Fibroblast of skin of left biceps (primary cell): ENCODE measurements at places on chromosomes 16 and 17.

GRCh38 chr17:13590441-13590840, 11.3 kb downstream of the HS3ST3A1 start:
- DNase-seq = no peak

DNA sequence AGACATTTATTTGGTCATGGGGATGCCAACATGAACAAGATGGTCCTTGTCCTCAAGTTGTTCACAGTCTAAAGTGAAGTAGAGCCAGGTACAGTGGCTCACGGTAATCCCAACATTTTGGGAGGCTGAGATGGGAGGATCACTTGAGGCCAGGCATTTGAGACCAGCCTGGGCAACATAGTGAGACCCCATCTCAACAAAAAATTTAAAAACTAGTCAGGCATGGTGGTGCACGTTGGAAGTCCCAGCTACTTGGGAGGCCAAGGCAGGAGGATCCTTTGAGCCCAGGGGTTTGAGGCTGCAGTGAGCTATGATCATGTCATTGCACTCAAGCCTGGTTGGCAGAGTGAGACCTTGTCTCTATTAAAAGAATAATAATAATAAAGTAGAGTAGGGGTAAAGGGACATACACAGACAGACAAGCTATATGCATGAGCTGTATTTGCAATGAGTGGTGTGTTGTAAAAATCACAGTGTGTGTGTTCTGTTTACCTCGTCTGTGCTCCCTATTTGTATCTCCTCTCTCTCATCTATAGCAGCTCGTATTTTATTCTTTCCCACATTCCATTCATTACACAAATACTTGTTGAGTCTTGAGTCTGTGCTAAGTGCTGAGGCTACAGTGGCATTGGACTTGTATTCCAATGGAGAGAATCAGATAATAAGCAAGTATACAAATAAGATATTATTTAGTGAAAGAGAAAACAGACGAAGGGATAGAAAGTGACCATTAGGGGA, 73.9 kb upstream of the DHX40 start:
- DNase-seq = no peak

- DNase-seq = no peak
These were observed 32.7 kb downstream of the ARHGAP23 start for GRCh38 chr17:38460716-38461630.

GRCh38 chr16:58451265-58451689, 48.7 kb upstream of the NDRG4 start:
- DNase-seq = no peak

GRCh38 chr16:11675561-11676511, 7.6 kb downstream of the SNN start:
- DNase-seq = no peak

DNA sequence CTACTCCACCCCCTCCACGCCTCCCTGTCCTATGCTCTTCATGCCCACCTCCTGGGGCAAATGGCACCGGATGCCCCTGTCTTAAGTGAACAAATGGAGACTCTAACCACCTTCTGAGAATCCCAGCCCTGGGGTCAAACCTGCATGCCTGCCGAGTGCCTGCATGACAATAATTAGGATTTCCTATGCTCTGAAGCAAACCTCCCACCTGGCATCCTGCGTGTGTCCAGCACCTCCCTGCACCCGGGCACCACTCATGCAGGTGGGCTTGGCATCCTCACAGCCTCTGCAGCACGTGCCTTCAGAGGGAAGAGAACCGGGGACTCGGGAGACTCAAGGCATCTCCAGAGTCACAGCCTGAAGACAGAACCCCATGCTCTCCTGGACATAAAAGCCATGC, 11.2 kb upstream of the KIFC3 start:
- no peak for DNase-seq

- no peak for DNase-seq
These were observed 3.6 kb upstream of the CBX4 start for GRCh38 chr17:79842656-79843473.

DNA sequence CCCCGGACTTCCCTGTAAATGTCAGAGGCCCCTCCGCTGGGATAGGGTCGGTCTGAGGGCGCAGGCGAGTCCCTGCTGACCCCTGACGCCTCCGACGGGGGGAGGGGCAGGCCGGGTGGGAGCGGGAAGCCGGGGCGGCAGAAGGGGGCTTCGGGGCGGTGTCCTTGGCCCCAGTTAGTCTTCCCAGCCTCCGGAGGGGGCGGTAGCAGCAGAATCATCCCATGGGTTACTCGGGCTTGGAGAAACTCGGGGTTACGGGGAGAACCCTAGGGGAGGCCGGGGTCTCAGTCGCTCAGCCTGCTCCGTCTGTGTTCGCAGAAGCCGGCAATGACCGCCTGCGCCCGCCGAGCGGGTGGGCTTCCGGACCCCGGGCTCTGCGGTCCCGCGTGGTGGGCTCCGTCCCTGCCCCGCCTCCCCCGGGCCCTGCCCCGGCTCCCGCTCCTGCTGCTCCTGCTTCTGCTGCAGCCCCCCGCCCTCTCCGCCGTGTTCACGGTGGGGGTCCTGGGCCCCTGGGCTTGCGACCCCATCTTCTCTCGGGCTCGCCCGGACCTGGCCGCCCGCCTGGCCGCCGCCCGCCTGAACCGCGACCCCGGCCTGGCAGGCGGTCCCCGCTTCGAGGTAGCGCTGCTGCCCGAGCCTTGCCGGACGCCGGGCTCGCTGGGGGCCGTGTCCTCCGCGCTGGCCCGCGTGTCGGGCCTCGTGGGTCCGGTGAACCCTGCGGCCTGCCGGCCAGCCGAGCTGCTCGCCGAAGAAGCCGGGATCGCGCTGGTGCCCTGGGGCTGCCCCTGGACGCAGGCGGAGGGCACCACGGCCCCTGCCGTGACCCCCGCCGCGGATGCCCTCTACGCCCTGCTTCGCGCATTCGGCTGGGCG, 542 bp downstream of the GUCY2D start:
- DNase-seq = no peak

DNA sequence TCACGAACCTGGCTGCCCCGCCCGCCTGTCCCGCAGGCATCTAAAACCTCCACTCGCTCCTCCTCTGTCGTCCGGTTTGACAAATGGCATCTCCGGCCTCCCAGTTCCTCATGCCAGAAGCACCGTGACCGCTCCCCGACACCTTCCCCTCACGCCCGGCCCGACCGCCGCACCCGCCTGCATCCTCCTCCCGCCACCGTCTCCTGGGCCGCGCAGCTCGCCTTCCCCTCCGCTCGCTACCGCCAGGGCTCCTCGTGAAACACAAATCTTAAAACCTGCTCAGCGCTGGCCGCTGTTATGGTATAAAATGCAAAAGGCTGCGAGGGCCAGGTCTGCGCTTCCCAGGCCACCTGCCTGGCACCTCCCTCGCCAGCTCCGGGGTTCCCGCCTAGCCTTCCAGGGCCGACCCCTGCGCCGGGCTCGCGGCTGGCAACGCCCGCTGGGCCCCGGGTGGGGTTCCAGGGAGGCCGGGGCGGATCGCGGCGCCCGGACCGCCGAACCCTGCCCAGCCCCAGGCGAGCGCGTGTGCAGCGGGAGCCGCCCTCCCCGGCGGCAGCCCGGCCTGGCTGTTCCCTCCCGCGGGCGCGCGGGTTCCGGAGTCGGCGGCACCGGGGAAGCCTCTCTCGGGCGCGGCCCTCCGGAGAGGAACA, 488 bp downstream of the SPSB3 start:
- no peak for DNase-seq

- DNase-seq = no peak
These were observed 515.0 kb upstream of the SALL1 start for GRCh38 chr16:51666074-51666473.

- peak; percentile 70 for DNase-seq
These were observed 2.5 kb upstream of the GSE1 start for GRCh38 chr16:85610446-85611193.

- DNase-seq = no peak
These were observed 23.6 kb downstream of the NTN1 start for GRCh38 chr17:9044772-9045463.

DNA sequence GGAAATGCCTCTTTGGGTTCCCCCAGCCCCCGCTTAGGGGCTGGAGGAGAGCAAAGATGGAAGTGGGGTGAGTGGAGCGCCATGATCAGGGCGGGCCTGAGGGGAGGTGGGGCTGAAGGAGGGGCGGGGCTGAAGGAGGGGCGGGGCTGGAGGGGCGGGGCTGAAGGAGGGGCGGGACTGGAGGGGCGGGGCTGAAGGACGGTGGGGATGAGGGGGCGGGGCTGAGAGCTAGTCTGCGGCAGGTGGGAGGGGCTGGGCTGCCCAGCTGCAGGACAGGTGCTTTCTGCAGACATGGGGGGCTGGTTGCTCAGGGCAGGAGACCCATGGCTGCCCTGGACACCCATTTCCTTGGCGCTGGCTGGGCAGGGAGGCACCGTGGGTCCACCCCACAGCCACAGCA, 39.1 kb upstream of the PABPN1L start:
- DNase-seq = no peak

DNA sequence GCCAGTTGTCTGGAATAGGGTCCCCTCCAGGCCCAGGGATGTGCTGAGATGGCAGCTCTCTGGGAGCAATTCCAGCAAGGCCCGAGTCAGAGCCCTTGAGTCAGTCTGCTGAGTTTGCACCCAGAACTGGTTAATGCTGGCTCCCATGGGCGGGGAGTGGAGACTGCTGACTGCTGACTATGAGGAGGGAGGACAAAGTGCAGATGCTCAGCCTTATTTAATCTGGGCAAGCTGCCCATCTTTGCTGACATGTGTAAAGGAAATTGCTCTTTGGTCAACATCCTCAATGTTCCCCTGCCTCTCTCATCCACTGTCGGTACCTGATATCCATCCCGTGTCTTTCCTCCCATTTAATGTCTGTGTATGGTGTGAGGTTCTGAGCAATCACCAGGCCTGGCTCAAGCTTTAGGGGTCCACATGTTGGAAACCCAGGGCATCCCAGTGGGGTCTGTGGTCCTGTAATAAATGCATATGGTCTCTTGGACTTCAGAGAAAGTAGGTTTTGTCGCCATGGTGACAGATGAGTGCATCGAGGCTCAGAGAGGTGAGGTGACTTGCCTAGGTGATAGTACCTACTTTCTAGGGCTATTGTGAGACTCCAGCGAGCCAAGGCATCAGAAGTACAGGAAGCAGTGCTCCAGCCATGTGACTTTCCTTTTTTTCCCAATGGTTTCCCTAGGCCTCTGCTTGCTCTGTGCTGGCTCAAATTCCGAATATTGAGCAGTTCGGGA, 20.0 kb upstream of the RNF135 start:
- DNase-seq = peak; percentile 32

DNA sequence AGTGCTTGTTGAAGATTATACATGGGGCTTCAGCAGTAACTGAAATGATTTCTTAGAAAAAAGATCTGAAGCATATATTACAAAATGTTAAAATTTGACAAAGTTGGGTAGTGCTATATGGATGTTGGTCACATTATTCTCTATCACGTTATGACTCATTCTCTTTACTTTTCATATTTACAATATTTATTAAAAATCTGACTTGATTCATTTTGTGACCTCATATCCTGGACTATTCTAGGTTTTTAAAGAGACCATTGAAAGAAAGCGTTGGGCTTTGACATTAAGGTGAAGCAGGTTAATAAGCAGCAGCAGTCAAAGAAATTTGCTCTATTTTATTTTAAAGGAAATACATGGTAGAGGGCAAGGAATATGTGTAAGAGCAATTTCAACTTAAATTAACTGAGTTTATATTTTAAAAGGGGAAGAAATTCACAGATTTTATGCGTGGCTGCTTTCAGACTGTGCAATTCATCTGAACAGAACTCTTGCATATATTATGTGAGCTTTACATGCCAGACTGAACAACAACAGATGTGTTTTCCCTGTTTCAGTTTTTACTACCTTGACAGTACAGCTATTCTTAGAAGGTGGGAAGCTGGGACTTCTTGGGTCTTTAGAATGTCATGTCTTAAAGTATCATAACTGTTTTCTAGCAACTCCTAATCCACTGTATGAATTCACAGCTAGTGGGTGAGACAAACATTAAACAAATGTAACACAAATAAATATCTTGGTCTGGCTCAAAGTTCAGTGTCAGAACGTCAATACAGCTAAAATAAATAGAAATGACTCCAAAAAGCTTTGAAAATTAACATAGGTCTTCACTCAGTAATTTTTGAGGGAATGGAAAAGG, 10.4 kb upstream of the FAM20A start:
- DNase-seq = no peak

GRCh38 chr16:8963010-8963820, 491 bp downstream of the USP7 start:
- DNase-seq = no peak

DNA sequence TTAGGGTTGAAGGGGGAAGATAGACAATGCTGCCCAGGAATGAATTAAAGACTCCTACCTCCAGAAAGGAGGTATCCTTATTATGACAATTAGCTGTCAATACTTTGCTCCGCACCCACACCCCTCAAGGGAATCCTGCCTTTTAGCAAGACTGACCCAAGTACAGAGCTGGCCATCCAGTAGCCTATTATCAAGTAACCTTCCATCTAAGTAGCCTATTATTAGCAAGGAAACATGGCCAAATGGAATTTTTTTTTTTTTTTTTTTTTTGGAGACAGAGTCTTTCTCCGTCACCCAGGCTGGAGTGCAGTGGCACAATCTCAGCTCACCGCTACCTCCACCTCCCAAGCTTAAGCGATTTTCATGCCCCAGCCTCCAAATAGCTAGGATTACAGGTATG, 161.3 kb downstream of the PMP22 start:
- no peak for DNase-seq

GRCh38 chr17:55478971-55479370, 32.3 kb downstream of the SMIM36 start:
- no peak for DNase-seq

GRCh38 chr17:7111784-7112509, 2.7 kb downstream of the ASGR2 start:
- DNase-seq = no peak

GRCh38 chr17:48597528-48597777, 3.9 kb upstream of the HOXB5 start:
- DNase-seq = no peak

GRCh38 chr16:25030420-25031131, 15.4 kb upstream of the ARHGAP17 start:
- DNase-seq = no peak

- DNase-seq = no peak
These were observed 12.5 kb downstream of the SLC22A31 start for GRCh38 chr16:89187770-89188392.

- DNase-seq = no peak
These were observed at the start of gene PGAP6 for GRCh38 chr16:381789-382717. Gene PGAP6, minus strand, starts transcription at chr16:381978. Its CDS starts 157 bp downstream, at chr16:381821.

- no peak for DNase-seq
These were observed 7.1 kb downstream of the ASPA start for GRCh38 chr17:3482852-3483251.

DNA sequence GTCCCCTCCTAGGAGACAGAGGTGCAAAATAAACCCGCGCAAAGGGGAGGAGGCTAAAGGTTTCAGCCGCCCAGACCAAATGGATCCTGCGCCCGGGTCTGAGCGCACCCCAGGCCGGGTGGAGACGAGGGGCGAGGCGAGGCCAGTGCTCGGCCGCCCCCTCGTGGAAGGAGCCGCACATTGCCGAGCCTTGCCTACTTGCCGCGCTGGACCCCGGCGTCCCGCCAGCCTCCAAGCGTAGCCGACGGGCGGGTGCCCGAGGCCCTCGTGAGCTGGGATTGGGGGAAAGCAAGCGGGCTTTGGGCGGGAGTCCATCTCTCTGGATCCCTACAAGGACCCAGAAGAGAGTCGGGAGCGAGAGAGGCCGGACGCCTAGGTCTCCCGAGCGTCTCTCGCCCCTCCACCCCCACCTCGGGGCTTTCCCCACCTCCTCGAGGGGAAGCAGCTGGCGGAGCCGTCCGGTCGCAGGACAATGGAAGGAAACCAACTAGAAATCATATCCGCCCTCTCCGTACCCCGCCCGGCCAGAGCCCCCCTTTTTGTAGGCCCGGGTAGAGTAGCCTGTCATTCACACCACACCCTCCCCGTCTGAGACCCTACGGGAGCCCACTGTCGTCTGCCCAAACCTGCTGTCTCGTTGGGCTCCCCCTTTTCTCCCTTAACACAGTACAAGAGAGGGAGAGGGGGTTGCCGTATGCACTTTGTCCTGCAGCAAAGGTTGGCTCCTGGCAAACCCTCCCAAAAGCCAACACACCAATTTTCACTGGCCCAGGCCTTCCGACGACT, 664 bp upstream of the BCL6B start:
- DNase-seq = no peak
